ENCODE measurements at places on chromosomes 1 and 21. TPM values are rescaled to one million over a fixed set of nuclear protein-coding genes. Genes with fewer than 3 reads are reported as not detected.

The TSPAN1 gene
- 1.7 TPM for polyA plus RNA-seq

The SHC1 gene
- polyA plus RNA-seq = 62.8 TPM

The HPCAL4 gene
- polyA plus RNA-seq = not detected

The MIXL1 gene
- not detected for polyA plus RNA-seq

The CFAP107 gene
- not detected for polyA plus RNA-seq

The CNTN2 gene
- 0.25 TPM for polyA plus RNA-seq

The UBASH3A gene
- 0.10 TPM for polyA plus RNA-seq

The SPATA45 gene
- not detected for polyA plus RNA-seq

The ANGPTL3 gene
- 238 TPM for polyA plus RNA-seq

The CITED4 gene
- 9.9 TPM for polyA plus RNA-seq

The RGS13 gene
- polyA plus RNA-seq = not detected

The PLA2G2F gene
- not detected for polyA plus RNA-seq

The AJAP1 gene
- polyA plus RNA-seq = not detected

The AADACL3 gene
- polyA plus RNA-seq = not detected

The LMX1A gene
- polyA plus RNA-seq = not detected

The CYP4A11 gene
- 582 TPM for polyA plus RNA-seq

The TSACC gene
- 0.60 TPM for polyA plus RNA-seq

The ASCL5 gene
- polyA plus RNA-seq = not detected

The GNAT2 gene
- polyA plus RNA-seq = not detected

The ACTL8 gene
- not detected for polyA plus RNA-seq

The RPE65 gene
- polyA plus RNA-seq = not detected

The KCNJ10 gene
- 0.48 TPM for polyA plus RNA-seq

The SHISA4 gene
- 4.1 TPM for polyA plus RNA-seq

The TNNT2 gene
- polyA plus RNA-seq = not detected

The EFNA1 gene
- 236 TPM for polyA plus RNA-seq

The RWDD3 gene
- 5.8 TPM for polyA plus RNA-seq

The LRRC3 gene
- polyA plus RNA-seq = 11.1 TPM

The OR14K1 gene
- polyA plus RNA-seq = not detected

The NPHS2 gene
- polyA plus RNA-seq = not detected

The TMEM82 gene
- 26.3 TPM for polyA plus RNA-seq

The CEP350 gene
- polyA plus RNA-seq = 8.7 TPM

The CR1L gene
- polyA plus RNA-seq = 0.18 TPM

The AGPAT3 gene
- 58.9 TPM for polyA plus RNA-seq

The TAF13 gene
- polyA plus RNA-seq = 17.9 TPM

The RNASEL gene
- polyA plus RNA-seq = 1.3 TPM

The TFF2 gene
- not detected for polyA plus RNA-seq

The LHX8 gene
- polyA plus RNA-seq = not detected

The PAPPA2 gene
- polyA plus RNA-seq = 3.3 TPM

The ITLN2 gene
- polyA plus RNA-seq = 0.12 TPM

The OR2G2 gene
- not detected for polyA plus RNA-seq

The ZNF691 gene
- polyA plus RNA-seq = 5.1 TPM

The UTP25 gene
- polyA plus RNA-seq = 3.3 TPM

The AKR7A3 gene
- polyA plus RNA-seq = 66.3 TPM

The CYP4A22 gene
- 64.6 TPM for polyA plus RNA-seq

The RASAL2 gene
- 2.2 TPM for polyA plus RNA-seq

The FNDC10 gene
- polyA plus RNA-seq = 0.13 TPM

The HNRNPCL2 gene
- not detected for polyA plus RNA-seq

The B3GALT5 gene
- polyA plus RNA-seq = 0.07 TPM

The HENMT1 gene
- polyA plus RNA-seq = 0.97 TPM

The PRKAA2 gene
- 0.92 TPM for polyA plus RNA-seq

The SERPINC1 gene
- polyA plus RNA-seq = 2,515 TPM

The SLFNL1 gene
- 0.68 TPM for polyA plus RNA-seq
